NCI-H524 treated with DMSO at 0.1 percent for 48 hours (cell line): ENCODE measurements at places on chromosomes 5 and 9.

DNA sequence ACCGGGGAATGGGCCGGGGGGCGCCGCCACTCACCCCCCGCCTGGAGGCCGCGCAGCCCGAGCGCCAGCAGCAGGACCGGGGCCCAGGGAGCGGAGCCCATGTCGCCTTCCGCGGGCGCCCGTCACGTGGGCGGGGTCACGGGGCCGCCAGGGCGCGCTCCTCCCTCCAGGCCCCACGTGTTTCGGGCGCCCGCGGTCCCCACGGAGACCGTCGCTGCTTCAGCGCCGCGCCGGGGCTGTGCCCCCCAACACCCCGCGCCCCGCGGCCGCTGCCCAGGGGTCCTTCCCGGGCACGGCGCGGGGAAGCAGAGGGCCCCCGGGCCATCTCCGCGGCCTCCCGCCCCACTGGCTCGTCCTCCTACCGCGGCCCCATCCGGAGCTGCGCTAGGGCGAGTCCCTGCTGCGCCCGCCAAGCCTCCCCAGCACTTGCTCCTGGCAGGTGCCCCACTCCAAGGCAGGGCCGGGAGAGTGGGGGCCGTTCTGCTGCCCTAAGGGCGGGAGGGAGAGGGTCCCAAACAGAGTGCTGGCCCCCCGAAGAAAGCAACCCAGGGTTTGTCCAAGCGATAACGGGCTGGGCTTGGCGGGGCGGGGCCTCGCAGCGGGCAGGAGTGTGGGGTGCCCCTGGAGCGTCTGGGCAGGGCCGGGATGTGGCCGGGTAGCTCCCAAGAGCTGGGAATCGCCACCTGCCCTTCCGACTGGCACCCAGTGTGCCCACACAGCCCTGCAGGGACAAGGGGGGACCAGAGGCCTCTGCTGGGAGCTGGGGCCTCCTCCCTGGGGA lies at the start of gene DPP7:
Gene DPP7 (minus strand): TSS at position 121 of the 781 bp plus-strand sequence. CDS start 20 bp downstream, at position 101.
- no peak for DNase-seq

GRCh38 chr5:118015511-118015910 lies 972.8 kb downstream of the DTWD2 start:
- DNase-seq: no peak

DNA sequence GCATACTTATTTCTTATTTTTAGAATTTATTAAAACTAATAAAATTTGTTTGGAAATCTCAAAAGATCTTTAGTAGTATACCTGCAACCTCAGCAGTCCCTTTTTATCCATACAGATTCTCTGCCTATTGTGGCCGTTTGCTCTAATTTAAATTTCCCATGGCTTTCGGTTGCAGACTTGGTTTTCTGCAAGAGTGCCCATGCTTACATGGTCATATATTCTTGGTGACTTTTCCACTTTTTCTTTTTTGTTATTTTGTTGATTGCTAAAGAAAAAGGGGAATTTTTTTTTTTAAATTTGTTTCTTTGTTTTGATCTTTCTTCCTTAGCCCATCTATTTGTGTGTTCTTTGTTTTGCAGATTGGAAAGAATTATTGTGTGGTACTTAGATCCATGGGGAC lies 20.6 kb downstream of the ZCCHC7 start:
- no peak for DNase-seq

DNA sequence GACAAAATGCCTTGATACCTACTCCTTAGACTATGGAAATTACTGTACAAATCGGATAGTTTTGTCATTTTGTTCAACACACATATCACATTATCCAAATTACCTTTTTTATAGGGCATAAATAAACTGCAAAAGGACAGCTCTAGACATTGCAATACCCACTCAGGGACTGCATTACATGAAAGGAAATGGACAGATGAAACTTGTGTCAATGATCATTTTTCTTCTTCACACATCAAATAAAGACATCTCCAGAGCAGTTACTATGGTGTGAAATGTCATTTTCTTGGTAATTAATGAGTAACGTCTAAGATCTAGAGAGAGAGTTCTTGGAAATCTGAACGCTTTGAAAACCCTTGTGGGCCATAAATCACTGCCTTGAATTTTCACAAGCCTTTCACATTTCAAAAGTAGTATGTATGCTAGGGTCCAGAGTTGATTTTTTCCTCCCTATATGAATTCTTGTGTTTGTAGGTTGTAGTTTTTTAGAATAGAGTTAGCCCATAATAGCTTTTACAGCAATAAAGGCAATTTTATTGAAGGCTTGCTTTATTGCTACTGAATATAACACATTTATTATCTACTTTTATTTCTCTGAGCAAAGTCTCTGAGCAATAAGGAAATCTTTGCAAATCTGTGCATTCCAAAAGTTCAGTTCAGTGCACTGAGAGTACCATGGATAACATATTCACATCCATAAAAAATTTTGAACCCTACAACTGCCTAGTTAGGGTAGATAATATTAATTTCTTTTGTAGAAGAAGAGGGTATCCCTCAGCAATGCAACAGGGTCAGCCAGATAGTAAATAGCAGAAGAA lies 358.0 kb upstream of the PCSK5 start:
- DNase-seq: no peak

GRCh38 chr9:12413986-12414385 lies 279.2 kb upstream of the TYRP1 start:
- DNase-seq: no peak

DNA sequence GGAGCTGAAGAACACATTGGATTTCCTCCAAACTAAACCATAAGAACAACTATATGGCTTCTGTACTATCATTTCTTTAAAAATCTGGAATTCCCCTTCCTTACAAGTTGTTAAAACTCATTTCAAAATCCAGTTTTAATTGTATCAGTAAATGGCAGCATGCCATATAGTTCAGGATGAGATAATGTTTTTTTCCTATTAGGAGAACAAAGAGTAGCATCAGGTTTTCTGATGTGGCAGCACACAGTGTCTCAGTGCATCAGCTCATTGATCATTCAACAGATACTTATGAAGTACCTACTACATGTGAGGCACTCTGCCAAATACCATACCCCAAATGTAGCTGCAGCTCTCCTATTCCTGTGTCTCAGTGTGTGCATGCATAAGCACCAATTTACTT lies 161.1 kb downstream of the EPB41L4A start:
- no peak for DNase-seq

DNA sequence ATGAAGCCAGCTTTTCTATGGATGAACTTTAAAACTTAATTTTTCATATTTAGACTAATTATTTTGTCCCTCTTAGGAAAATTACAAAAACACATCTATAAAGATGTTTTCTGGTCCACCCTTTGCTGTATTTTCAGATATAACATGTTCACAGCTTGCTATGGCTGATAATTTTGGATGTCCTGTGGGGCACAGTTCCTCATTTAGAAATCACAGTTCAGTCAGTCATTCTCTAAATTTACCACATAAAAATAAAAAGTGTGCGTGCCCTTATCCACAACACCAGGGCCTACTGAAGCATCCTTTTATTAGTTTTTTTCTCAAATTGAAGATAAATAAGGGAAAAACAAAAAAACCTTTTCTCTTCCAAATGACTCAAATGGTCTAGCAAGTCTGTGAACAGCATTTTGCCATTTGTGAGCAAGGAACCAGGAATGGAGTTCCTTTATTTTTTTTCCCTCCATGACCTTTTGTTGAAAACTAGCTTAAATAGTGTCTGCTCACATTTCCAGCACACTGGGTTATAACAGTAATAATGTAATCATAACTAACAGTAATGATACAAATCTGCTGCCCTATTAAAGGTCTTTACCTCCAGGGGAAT lies 87.1 kb downstream of the CEMIP2 start:
- DNase-seq: no peak

GRCh38 chr9:438961-439768 lies 224.5 kb downstream of the DOCK8 start:
- DNase-seq: no peak

DNA sequence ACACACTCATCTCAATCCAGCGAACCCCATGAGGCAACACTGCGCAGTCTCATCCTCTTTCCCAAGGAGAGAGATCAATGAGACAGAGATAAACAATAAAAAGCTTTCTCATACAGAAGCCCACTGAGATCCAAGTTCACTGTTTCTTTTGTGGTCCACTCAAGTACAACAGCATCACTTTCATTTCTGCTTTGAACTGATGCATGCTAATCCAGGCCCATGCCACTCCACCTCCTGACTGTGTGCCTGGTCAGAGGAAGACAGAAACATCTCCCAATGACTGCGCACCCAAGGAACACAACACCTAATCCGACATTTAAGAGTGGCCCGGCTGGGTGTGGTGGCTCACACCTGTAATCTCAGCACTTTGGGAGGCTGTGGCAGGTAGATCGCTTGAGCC lies 104.0 kb downstream of the SERINC5 start:
- DNase-seq: no peak

GRCh38 chr5:56763182-56763581 lies 52.2 kb upstream of the MAP3K1 start:
- no peak for DNase-seq

DNA sequence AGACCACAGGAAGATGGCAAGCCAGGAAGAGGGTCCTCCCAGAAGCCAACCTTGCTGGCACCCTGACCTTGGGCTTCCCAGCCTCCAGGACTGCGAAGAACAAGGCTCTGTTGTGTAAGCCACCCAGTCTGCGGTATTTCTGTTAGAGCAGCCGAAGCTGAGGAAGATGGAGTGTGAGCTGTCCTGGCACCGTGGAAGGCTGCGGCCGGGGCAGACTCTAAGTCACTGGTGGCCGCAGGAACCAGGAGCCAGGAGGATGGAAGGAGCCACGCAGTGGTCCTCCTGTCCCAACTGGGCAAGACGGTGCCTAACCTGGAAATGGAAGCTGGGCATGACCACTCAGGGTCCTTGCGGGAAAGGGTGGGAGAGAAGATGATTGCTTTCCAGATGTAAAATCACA lies 89.1 kb downstream of the ZNF354C start:
- DNase-seq: no peak

- no peak for DNase-seq
These were observed 256.9 kb upstream of the ST8SIA4 start for GRCh38 chr5:101160002-101160401.

- no peak for DNase-seq
These were observed 66.5 kb upstream of the TGFBR1 start for GRCh38 chr9:99038484-99038820.

DNA sequence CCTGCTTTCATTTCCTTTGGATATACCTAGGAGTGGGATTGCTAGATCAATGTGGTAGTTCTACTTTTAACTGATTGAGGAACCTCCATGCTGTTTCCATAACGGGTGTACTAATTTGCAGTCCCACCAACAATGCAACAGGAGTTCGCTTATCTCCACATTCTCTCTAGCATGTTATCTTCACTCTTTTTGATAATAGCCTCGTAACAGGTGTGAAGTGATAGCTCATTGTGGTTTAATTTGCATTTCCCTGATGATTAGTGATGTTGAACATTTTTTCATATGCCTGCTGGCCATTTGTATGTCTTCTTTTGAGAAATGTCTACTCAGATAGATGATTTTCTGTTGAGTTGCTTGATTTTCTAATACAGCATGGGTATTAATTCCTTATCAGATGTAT lies 142.2 kb downstream of the ZNF462 start:
- DNase-seq: no peak

DNA sequence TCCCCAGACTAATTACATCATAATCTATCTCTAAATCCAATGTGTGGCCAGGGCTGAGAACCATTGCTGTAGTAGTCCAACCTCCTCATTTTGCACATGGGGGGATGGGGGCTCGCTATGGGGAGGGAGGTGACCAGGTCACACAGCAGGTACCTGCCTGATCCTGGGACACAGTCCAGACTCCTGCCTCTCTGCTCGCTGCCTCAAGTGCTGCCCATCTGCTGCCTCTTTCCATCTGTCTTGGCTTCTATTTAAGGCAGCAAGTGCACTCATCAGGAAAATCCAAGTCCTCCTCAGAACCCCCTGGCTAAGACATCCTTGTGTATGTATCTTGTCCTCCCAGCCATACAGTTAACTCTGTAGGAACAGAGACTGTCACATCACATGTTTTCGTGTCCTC lies 57.7 kb upstream of the FRRS1L start:
- DNase-seq: peak; percentile 98

- no peak for DNase-seq
These were observed 530 bp downstream of the BBLN start for GRCh38 chr9:128160603-128160987.
